ENCODE measurements at places on chromosomes 1 and 21.
A peak's percentile ranks its signal among the peaks of the same experiment; 100 is the strongest.

DNA sequence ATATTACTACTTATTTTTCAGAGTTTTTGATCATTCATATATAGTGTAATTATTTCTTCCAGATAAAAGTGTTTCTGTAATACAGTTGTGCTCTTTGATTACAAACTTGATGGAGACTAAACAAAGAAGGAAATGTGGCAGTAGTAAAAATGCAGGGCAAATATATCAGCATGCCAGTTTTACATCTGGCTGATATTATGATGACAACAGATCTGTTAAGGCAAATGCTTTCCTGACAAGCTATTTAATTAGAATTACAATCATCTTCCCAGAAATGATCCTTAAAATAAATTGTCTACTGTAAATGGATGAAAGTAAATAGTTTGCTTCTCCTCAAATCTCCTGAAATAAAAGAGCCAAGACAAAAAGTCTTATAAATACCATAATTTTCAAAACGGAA is 1659.8 kb downstream of the BRINP3 start:
- no peak for DNase-seq

GRCh38 chr1:205965036-205965884 is 22.0 kb upstream of the SLC26A9 start:
- no peak for DNase-seq

DNA sequence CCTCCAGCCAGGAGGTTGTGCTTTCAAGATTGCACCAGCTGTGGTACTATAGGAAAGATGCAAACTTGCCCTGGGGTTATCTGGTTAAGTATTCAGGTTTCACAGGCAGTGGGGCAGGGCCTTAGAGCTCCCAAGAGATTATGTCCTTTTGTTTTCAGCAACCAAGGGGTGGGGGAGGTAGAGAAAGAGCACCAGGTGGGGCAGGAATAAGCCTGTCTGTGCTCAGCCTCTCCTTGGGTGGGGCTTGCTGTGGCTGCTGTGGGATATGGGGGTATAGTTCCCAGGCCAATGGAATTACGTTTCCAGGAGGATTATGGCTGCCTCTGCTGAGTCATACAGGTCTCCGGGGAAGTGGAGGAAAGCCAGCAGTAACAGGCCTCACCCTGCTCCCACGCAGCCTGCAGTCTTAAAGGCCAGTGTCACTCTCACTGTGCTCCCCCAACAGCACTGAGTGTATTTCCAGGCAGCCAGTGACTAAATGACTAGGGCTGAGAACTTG is 508.6 kb downstream of the RWDD3 start:
- no peak for DNase-seq

GRCh38 chr1:213685992-213686582 is 301.7 kb upstream of the PROX1 start:
- no peak for DNase-seq

DNA sequence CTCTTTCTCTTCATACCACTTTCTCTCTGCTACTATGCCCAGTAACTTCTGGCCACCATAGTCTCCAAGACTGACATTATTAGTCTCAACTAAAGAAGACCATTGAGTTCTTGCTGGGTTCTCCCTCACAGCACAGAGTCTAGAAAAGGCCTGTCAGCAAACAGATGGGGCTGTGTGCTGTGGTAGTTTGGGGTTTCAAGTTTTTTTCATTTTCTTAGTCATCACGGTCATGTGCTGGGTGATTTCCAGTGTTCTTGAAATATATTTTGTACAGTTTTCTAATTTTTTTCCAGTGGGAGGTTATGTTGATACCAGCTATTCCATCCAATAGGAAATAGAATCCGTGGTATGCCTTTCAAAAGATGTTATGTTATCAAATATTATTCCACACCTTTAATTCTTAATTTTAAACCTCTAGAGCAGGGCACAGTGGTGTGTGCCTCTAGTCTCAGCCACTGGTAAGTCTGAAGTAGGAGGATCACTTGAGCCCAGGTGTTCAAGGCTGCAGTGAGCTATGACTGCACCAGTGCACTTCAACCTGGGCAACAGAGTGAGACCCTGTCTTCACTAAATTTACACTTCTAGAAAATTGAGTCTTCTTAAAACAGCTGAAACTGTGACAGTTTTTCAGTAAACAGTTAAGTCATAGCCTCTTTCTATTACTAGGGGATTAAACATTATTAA is 8.3 kb downstream of the CFHR2 start:
- no peak for DNase-seq

- DNase-seq: no peak
These were observed 2.7 kb downstream of the ZBTB21 start for GRCh38 chr21:42007356-42007940.

- no peak for DNase-seq
These were observed 77.0 kb upstream of the LRRC8D start for GRCh38 chr1:89743788-89744187.

GRCh38 chr1:39163469-39163868 is 41.0 kb upstream of the MACF1 start:
- DNase-seq: no peak

DNA sequence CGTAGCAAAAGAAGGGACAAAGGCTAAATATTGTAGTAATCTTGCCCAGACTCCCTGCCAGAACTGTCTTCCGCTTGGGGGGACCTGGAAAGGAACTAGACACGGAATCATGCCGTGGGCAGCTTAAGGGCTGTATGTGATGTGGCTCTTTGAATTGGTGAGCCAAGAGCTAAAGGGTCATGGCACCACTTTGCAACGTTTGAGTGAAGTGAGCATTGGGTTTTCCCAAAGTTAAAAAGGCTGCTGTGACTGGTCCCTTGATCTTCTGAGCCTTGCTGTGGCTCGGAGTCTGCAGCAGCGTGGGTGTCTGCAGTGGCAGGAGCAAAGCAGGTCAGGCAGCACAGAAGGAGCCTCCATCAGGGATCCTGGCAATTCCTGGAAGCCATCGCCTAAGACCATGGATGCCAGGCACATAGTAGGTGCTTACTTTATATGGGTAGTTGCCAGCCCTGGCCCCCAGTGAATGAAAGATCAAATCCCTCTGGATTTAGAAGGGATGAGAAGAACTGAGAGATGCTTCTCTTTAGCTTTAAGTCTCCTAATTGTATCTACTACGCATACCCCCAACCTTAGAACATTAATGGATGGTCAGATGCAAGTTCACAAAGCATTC is 1.8 kb downstream of the SMYD2 start:
- DNase-seq: peak; percentile 7

DNA sequence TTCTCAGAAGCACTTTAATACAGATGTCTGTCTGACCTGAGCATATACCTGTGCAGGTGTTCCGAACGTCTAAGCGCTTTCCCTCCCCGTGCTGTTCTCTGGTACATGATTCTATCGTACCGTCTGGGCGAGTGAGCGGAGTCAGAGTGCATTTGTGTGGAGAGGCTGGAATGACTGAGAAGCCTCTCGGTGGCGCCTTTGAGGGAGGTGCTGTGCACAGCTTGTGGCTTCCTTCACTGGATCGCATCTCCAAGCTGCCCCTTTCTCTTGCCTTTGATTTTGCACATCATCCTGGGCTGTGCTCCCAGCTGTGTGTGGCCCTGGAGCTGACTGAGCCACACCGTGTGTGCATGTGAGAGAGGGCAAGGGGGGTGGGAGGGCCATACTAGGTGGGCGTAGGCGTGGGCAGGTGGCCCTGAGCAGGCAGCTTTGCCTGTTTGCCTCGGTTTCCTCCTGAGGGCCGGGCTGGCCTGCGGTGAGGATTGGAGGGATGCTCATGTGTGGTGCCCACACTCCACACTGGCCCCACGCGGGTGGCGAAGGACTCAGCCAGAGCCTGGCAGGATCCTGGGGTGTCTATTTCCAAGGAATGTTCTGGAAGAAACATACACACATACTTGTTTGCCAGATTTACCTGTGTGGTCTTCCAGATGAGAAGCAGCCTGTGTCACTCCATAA is 105.3 kb downstream of the ADARB1 start:
- DNase-seq: no peak

DNA sequence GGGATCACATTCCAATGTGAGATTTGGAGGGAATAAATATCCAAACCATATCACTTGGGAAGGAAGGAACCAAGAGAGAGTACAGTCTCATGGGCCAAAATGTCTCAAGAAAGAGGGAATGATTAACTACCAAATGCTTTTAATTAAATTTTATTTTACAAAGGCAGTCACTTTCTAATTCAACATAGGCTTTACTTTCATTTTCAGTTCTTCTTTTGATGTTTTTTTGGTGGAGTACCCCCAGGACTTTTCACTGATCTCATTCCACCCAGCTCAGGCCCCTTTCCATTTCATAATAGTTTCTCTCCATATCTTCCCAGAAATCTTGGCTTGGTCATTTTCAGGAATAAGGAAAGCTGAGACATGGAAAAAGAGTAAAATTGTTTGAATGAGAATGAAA is 5.1 kb upstream of the SLAMF7 start:
- no peak for DNase-seq

DNA sequence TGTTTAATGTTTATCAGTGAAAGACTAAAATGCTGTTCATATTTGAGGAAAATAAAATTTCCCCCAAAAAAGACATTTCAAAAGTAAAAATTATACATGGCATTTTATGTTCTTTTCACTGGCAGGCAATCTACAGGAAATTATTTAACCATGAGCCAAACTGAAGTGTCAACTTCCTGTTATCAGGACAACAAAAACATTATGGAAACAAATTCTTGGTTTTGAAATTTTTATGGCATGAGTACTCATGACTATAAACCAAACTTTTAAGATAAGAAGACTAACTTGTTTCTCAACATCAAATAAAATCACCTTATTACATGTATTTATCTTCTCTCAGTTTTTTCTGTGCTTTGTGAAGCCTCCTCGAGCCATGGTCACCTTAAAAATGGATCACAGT is 698.6 kb downstream of the LTN1 start:
- no peak for DNase-seq

DNA sequence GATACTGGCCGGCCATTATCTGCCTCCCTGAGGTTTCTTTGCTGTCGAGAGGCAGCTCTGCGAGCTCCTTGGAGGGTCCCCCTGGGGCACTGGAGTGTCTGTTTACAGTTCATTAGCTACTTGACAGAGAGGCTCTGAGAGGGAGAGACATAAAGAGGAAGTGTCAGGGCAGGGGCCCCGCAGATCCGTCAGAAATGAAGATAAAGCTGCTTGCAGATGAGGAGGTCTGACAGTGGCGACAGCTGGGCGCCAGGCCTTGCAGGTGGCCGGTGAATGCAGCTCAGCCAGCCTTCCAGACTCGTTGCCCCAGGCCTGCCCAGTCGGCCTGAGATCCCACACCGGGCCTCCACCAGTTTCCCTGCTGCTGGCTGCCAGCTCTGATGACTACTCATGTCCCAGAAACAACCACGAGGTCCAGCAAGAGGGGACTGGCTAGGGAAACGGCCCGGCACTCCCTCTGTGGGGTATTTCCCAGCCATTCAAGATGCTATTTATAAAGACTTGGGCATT is 84.7 kb downstream of the DISP3 start:
- DNase-seq: no peak

DNA sequence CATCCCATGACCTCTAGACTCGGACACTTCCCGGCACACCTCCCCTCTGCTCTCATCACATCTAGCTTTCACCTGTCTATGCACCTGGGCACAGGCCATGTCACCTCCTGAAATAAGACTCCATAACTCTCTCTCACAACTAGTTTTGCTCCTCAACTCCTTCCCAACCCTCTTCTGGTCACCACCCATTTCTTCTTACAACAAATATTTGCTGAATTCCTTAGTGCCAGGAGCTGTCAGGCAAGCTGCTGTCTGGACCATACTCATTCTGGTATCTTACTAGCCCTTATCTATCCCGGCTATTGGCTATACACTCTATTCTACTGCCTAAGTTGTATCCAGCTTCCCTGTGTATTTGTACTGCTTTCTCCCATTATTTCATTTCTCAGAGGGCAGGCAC is 49.1 kb downstream of the LRRC71 start:
- DNase-seq: no peak

GRCh38 chr1:31828341-31828740 is 12.5 kb upstream of the SPOCD1 start:
- DNase-seq: no peak

DNA sequence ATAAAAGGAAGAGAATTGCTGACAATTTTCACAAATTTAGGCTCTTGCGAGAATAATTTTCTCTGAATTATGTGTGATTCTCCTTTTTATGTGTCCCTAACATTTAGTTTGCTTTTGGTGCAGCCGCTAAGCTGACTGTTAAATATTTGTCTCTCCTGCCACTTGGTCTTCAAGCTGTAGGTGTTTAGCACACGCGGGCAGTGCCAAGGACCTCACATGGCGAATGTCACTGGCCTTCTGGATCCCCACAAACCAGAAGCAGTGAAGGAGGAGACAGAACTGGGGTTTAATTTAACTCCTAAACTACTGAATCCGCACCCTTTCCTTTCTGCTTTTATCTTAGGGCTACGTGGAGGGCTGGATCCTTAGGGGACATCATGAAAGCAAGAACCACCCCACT is 120.0 kb downstream of the KAZN start:
- no peak for DNase-seq

DNA sequence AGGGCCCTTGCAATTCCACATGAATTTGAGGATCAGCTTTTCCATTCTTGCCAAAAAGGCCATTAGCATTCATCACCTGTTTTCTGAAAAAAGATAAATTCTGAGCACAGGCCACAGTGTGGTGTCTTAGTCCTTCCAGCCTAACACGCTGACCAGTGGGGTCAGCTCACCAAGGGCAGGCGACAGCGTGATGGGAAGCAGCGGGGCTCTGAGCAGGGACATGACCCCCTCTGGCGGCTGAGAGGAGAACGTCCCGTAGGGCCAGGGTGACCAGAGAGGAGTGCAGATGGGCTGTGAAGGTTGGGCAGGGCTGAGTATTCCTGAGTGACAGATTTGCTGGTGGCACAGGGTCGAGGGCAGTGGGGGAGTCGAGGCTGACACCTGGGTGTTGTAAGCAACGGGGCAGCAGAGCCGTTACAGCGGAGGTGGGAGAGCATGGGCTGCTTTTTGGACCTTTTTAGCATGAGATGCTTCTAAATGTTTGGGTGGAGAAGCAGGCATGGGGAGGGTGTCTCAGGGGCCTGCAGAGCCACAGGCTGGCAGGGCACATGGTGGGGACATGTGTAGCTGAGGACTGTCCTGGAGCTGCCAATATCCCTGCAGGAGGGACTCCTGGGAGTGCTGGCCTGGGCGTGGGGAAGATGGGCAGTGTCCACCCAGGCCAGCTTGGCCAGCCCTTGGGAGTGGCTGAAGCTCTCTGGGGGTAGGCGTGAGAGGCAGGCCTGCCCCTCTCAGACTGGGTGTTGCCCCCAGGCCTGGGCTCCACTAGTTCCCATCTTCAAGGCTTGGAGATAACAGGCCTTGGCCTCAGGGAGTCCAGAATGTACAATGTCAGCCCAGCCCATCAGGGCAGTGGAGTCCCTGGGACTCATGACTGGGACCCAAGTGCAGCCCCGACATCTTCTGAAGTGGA is 8.6 kb upstream of the CALML6 start:
- DNase-seq: peak; percentile 68

All from activated CD4-positive, alpha-beta T cell treated with anti-CD3 and anti-CD28 coated beads for 4 hours (primary cell).